ENCODE measurements at places on chromosomes 16 and 17. TPM values are rescaled to one million over a fixed set of nuclear protein-coding genes. Genes with fewer than 3 reads are reported as not detected.

- DNase-seq = no peak
These were observed 12.6 kb downstream of the MAF start for GRCh38 chr16:79587897-79588296.

GRCh38 chr16:86184185-86184584, 285.2 kb downstream of the IRF8 start:
- no peak for DNase-seq

- DNase-seq = peak; percentile 40
These were observed 50.7 kb downstream of the RNF213 start for GRCh38 chr17:80311216-80311827.

DNA sequence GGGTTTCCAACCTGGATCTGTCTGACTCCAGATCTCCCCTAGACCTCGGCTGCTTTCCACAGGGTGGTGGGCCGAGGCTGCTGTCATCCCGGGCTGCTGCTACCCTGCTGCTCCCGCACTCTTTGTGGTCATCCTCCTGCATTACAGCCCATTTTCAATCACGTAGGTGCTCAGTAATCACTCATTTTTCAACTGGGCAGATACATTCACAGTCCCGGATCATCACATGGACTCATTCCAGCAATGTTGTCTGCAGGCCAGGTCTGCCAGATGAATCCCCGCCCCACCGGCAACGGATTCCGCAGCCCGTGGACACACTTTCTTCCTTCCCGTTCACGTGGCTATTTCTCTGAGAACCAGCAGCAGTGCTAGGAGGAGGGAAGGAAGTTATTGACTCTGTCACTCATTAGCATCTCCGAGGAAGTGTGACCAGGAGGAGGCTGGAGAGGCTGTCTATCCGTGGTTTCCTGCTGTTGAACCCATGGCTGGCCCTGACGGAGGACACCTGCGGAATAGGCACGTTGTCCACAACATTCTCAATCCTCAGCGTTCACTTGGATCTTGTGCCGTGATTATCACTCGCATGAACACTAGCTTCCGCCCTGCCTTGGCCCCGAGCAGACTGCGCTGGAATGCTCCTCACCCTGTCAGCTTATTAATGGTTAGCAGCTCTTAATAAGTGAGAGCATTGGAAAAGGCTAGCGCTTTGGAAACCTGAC, 14.7 kb upstream of the ZCCHC14 start:
- DNase-seq = peak; percentile 67

MC1R gene
- 2.6 TPM for polyA plus RNA-seq

DNA sequence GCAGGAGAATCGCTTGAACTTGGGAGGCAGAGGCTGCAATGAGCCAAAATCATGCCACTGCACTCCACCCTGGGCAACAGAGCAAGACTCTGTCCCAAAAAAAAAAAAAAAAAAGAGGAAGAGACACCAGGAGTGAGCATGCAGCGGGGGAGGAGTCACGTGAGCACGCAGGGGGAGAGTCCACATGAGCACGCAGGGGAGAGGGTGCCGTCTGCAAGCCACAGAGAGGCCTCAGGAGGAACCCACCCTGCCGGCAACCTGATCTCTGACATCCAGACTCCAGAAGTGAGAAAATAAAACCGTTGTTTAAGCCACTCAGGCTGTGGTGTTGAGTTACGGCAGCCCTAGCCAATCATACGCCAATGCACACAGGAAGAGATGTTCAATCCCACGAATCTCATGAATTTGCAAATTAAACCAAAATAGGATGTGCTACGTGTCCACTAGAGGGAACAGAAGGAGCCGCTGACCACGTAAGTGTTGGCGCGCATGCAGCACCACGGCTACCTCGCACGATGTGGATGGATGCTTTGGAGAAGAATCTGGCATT, 42.2 kb downstream of the CCDC57 start:
- no peak for DNase-seq

DNA sequence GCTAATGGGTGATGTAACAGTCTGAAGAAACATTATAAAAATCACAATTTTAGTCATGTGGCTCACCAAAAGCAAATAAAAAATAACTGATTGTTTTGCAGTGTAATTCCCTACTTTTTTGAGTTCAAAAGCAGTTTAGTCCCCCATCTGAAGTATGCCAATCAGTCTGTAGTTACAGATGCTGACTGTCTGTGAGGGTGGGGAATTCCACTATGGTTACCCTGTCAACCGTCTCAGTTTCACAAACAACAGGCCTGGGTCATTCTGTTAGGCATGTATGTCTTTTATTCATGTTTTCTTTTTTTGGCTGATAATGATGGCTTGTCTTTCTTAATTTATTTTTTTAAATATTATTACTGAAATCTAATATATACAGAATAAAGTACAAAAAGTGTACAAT, 69.3 kb downstream of the STXBP4 start:
- DNase-seq = no peak

TPSG1 gene
- polyA plus RNA-seq = not detected

GRCh38 chr17:27109346-27109745, 184.6 kb upstream of the WSB1 start:
- DNase-seq = no peak

DNA sequence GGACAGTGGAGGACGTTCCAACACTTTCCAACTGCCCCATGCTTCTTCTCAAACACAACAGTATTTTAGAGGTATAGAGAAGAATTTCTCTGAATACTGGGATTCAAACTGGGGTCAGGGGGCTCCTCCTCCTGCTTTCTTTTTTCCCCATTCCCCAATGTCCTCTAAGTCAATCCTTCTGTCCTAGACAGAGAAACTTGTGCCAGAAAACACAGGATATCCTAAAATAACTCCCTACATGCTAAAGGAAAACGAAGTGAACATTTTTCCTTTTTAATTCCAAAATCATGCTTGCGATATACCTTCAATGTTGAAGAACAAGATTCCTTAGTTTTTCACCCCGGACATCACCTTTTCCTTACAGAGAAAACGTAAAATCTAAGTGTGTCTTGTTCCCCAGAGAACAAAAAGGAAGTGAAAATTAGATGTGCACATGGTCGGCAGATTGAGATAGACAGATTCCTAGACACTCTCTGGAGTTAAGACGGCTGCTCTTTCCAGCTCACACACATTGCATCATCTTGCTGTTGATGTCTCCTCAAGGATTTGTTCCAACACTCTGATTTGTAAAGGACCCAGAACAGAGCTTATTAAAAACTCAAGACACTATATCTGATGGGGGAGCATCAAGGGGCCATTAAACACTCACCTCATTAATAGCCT, 228.2 kb downstream of the GRIN2A start:
- DNase-seq = no peak

GRCh38 chr16:71296584-71297340, 7.6 kb upstream of the CMTR2 start:
- no peak for DNase-seq

- no peak for DNase-seq
These were observed 67.8 kb downstream of the ADCY9 start for GRCh38 chr16:4048481-4048880.

DNA sequence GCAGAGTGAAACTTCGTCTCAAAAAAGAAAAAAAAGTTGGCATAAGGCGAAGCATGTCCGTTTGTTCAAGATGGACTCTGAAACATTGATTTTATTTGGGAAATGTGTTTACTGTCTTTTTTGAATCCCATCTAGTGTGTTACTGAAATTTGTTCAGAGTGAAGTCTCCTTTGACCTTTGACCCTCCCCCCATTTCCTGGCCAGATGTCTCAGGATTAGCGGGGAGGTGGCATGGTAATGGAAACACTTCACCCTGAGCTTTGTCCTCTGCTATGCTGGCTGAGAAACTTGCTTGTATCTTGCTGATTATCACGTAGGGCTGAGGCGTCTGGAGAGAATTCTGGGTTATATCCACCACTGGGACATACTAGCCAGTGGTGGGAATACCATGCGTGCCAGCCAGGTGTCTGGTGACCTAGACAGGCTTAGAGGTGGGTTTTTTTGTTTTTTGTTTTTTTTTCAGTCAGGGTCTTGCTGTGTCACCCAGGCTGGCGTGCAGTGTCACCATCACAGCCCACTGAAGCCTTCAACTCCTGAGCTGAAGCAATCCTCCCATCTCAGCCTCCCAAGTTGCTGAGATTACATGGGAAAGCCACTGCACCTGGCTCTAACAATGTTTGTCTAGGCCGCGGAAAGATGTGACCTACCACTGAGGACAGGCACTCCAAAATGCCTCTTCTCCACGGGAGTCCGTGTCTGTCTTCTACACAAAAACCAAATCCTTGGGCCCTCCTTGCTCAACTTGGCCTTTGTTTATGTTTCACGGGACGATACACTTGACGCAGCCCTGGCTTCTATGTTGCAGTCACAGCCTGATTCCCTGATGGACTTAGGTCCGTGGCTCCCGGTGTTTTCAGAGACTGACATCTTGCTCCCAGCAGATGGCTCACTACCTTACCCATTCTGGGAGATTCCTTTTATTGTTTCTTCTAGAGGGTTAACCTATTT, 6.6 kb upstream of the GALK1 start:
- peak; percentile 27 for DNase-seq

Data from spleen (tissue), 13 donors.